Uterus (tissue), 4 donors: ENCODE measurements at places on chromosomes 3 and 15. TPM values are rescaled to one million over a fixed set of nuclear protein-coding genes. Genes with fewer than 3 reads are reported as not detected.

Gene CNTN4
- total RNA-seq: 4.4 TPM

Gene LRRIQ4
- 0.14 TPM for total RNA-seq

Gene TP63
- 2.5 TPM for total RNA-seq

Gene GNAT1
- not detected for total RNA-seq
